ENCODE measurements at places on chromosomes 2 and 18.

DNA sequence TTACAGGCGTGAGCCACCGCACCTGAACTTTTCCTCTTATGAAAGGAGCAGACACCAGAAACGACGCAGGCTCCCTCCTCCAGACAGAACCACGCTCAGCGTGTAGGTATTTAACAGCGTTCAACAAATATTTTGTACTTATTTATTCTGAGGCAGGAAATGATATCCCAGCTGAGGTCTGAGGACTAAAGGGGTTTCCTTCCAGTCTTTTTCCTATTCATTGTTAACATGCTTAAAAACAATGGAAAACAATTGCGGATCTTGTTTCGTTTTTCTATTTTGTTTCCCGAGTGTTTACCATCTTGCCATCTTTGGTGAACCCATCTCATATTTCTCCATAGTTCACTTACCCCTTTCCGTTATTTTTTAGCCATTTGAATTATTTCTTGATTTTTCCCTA lies 43.7 kb upstream of the FOSL2 start:
- DNase-seq: no peak

DNA sequence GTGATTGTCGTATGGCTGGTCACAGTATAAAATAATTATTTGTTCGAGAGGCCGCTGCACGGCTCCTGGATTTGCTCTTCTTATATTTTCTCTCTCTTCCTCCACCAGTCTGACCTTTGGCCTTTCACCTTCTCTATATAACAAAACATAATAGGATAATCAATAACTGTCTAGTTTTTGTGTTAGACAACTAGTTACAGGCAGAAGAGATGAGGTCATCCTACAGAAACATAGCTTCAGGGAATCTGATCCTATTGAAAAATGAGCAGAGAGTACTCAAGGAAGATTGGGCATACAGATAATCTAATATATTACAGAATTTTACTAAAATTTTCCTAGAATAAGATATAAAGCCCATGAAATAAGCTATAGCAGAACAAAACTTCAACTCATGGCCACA lies 731.3 kb upstream of the SLC39A10 start:
- DNase-seq: no peak

GRCh38 chr2:223957092-223957851 lies at the start of gene MRPL44:
Gene MRPL44 (plus strand): TSS chr2:223957463. CDS start chr2:223957473, 10 bp downstream.
- peak; percentile 96 for DNase-seq

DNA sequence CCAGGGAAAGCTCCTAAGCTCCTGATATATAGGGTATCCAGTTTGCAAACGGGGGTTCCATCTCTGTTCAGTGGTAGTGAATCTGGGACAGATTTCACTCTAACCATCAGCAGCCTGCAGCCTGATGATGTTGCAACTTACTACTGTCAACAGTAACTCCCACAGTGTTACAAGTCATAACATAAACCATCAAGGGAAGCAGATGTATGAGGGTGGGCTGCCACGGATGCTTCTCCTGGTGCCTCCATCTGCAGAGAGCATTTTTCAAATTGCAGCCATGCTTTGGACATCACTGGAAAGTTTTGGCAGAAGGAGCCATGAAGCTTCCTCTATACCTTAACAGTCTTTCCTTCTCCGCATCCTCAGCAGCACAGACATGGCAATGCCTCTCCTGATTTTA lies 234.5 kb downstream of the ANKRD36B start:
- no peak for DNase-seq

DNA sequence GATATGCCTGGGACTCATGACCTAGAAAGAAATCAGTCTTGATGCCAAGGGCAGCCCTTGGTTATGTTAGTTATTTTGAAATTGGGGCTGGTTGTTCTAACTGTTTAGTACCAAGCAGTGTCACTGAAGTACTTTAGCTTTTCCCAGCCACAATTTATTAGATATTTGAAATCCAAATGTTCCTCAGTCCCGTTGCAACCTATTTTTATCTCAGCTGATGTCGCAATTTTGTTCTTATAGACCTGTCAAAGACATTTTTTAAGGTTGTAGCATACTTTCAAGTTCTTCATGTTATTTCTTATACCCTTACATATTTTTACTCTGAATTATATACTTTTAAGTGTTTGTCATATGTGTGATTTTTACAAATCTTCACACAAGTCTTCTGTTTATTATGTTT lies 100.1 kb downstream of the LRP1B start:
- no peak for DNase-seq

DNA sequence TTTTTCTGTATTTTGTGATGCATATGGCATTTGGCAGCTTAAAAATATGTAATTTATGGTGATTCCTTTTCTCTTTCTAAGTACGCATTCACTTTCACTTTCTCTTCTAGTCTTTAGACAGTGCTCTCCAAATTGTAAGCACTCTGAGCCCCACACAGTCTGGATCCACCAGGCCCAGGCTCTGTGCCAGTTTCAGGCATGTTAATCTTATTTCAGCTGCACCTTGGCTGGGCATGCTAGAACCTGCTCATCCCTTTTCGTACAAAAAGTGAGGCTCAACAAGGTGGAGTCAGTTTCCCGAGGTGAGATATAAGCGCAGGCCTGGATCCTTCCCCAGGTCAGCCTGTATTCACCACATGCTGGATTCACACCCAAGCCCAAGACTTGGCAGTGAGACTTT lies 203.9 kb downstream of the MTX2 start:
- no peak for DNase-seq

- DNase-seq: no peak
Observed at GRCh38 chr2:65067806-65068553, 11.8 kb downstream of the CEP68 start.

DNA sequence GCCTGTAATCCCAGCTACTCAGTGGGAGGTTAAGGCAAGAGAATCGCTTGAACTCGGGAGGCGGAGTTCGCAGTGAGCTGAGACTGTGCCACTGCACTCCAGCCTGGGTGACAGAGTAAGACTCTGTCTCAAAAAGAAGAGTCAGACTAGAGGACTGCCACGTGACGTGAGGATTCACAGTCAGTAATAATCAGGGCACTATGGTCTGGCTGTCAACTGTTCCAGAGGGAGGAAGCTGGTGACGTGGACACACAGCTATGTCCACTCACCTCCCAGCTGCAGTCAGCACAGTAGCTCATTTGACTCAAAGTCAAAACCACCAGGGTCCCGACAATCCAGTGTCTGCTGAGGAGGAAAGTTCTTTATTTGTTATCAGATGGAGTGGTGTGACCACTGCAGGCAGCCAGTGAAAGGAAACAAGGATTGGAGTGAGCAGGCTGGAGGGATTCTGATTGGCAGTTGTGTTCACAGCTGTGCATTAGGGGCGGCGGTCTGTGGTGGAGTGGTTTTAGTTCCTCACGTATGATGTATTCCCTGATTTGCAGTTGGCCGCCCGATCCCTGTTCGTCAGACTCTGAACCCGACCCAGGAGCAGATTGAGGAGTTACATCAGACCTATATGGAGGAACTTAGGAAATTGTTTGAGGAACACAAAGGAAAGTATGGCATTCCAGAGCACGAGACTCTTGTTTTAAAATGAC lies 37.9 kb downstream of the MOGAT1 start:
- peak; percentile 95 for DNase-seq

DNA sequence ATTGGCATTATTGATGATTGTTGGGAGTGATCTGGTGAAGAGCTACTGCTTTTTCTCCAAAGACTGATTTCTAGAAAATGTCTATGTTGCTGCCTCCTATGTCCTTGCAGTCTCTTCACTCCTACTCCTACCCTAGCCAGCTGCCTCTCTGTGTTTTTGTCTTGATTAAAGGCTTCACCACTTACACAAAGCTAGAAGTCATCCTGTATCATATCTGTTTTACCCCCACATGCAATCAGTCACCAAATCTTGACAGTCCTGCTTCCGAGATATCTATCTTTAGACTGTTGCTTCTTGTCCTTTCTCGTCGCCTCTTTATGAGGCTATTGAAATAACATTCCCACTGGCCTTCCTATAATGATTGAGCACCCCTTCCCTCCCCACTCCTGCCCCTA lies 84.5 kb upstream of the ITGA4 start:
- no peak for DNase-seq

GRCh38 chr2:237059155-237059875 lies 26.4 kb upstream of the COPS8 start:
- DNase-seq: no peak
